ENCODE measurements at places on chromosomes 6 and 20.

DNA sequence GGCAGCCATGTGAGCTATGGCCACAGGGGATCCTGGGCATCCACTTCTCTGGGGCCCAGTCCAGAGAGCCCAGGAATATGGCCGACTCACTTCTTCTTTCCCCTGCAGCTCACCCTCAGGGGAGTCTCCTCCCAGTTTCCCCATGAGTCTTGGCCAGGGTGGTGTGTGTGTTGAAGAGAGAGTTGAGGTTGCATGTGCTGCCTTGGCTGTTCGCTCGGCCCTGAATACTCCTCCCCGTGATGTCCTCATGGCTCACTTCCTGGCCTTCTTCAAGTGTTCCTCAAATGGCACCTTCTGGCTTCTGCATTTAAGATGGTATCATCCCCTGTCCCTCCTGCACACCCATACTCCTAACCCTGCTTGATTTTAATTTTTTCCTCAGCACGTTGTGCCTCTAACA is 3.2 kb upstream of the TREML1 start:
- no peak for DNase-seq

- no peak for DNase-seq
These were observed 150.6 kb downstream of the TAF4 start for GRCh38 chr20:61915101-61915500.

- DNase-seq: no peak
These were observed 72.6 kb upstream of the RNF24 start for GRCh38 chr20:4087923-4088322.

DNA sequence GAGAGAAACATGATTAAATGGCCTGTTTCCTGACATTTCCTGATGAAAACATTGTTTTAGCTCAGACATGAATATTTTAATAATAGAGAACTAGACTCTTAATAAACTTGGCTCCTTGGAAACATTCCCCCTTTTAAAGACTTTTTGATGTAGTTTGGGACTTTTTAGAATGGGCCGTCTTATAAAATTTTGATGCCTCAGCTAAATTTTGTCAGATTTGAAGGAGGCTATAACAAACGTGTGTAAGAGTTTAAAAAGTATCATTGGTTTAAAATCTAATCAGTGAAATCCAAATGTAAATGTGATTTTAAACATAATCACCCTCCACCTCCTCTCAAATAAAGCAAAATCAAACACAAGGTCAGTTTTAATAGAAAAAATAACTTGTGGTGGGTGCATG is 200.9 kb downstream of the CLIC5 start:
- no peak for DNase-seq
